Kidney glomerular epithelial cell (primary cell): ENCODE measurements at places on chromosomes 5 and 9.

- no peak for DNase-seq
Observed at GRCh38 chr5:6868575-6869215, 155.5 kb downstream of the TENT4A start.

DNA sequence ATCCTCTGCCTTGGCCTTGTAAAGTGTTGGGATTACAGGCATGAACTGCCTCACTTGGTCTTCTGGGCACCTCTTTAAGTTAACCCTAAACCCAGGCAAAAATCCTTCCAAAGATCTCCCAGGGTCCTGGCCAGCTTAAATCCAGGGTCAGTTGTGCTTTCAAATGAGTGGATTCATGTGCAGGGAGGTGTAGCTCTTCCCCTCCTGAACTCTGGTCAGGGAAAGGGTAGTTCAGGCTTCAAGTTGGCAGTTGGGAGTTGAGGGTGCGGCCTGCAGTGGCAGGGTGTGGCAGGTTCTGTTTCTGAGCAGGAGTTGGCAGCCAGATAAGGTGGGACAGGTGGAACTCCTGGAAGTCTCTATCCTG is 3.6 kb downstream of the HNRNPAB start:
- no peak for DNase-seq

DNA sequence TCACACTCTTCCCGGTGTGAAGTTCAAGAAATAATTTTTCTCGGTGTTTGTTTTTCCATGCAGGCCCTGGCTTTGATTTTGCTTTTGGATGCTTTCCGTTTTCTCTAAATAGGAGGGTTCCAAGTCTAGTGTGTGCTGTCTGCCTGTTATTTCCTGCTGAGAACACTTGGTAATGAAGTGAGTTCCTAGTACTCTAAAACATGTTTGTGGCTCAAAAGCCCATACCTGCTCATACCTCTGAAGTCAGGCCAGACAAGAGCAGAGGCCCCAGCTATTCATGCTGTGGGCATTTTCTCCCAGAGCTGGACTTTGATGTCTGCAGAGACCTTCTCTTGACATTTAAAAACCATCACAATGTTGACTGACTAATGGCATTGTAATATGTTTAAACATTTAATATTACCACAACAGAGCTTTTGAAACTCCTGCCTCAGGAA is 211.2 kb downstream of the GOLPH3 start:
- peak; percentile 59 for DNase-seq

- DNase-seq = no peak
Observed at GRCh38 chr9:70563431-70564204, 149.2 kb upstream of the KLF9 start.

DNA sequence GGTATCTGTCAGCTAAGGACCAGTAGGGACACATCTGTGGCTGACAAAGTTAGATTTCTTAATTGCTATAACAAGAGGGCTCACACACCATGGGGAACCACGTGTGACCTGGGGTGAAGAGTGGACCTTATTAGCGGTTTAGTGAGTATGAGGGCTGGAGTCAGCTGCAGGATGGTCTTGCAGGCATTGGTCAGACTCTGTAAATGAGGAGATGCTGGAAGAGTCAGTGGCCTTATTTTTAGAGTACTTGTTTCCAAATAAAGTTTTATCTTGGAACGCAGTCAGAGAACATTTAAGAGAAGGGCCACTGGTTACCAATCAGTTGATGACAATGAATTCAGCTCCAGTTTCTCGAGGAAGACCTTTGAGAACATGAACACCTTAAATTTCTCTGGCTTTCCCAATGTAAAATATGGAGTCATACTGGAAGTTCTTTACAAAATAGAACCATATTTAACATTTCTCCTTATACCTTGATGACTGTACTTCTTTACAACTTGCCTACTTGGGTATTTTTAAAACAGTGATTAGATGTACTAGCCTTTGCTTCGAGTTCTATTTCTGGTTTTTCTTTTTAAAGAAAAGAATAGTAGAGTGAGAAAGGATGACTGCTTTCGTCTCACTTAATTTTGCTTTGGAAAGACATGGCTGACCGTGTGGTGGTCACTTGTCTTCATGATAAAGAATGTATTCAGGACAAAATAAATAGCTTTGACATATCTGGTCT is 185.9 kb upstream of the S1PR3 start:
- no peak for DNase-seq
